ENCODE measurements at places on chromosomes 2 and 18.

- peak; percentile 68 for DNase-seq
- no peak within 1 kb of the TSS for H3K27ac ChIP-seq
- H3K4me1 ChIP-seq: peaks cover 16% of the 10 kb centered on the region
- H3K4me3 ChIP-seq: peak within 1 kb of the TSS; percentile 9
Measured at GRCh38 chr2:237486819-237487448, at the start of gene MLPH. Gene MLPH (plus strand): TSS chr2:237487251. CDS start chr2:237493427, 6,176 bp downstream.

DNA sequence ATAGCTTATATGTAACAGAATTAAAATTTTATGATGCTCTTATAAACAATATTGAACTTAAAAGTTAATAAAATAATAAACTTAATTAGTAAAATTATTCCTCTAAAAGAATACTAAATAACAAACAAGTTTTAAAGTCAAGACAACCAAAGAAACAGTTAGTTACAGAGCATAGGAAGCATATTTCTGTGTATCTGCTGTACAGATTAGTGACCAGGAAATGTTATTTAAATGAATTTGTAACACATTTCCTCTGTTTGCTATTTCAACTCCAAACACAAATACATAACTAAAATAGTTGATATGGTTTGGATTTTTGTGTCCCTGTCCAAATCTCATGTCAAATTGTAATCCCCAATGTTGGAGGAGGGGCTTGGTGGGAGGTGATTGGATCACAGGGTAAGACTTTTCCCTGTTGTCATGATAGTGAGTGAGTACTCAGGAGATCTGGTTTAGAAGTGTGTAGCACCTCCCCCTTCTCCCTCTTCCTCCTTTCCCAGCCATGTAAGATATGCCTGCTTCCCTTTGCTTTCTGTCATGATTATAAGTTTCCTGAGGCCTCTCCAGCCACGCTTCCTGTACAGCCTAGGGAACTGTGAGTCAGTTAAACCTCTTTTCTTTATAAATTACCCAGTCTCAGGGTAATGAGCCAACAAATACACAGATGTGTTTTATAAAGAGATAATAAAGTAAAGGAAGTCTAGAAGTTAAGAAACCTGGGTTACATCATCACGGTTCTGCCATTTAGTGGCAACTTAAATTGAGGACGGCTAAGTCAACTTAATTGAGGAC lies 51.8 kb downstream of the ROCK2 start:
- H3K4me1 ChIP-seq: peaks cover 29% of the 10 kb centered on the region
- no peaks in the 10 kb centered on the region for H3K36me3 ChIP-seq
- no peak overlapping the region for H3K4me3 ChIP-seq
- H3K27ac ChIP-seq: peak overlapping the region; percentile 62
- DNase-seq: no peak

- no peaks in the 10 kb centered on the region for H3K27me3 ChIP-seq
- no peak for DNase-seq
- H3K27ac ChIP-seq: peak overlapping the region; percentile 92
- no peaks in the 10 kb centered on the region for H3K36me3 ChIP-seq
Measured at GRCh38 chr2:102140377-102140776, 2.2 kb upstream of the IL1R1 start.

GRCh38 chr18:74396171-74397169 lies 60.6 kb downstream of the DIPK1C start:
- H3K4me3 ChIP-seq: no peak overlapping the region
- no peaks in the 10 kb centered on the region for H3K36me3 ChIP-seq
- H3K27ac ChIP-seq: no peak overlapping the region
- DNase-seq: no peak
- peaks cover 32% of the 10 kb centered on the region for H3K4me1 ChIP-seq

DNA sequence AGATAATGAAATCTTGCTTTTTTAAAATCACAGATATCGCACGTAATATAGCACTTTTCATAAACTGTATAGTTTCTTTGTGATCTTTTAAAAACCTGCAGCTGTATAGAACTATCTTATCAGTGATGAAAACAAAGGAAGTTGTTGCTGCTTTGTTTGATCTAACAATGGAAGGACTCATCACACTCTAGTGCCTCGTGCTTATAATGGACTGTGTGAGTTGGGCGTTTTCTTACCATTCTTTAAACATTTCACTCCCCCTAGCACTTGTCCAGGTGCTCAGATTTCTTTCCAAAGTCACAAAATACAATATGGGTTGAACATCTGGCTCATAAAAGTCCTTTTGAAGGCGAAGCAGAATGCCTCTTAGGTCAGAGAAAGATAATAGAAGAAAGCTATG lies 94.8 kb upstream of the SPATS2L start:
- no peak overlapping the region for H3K4me3 ChIP-seq
- no peaks in the 10 kb centered on the region for H3K27me3 ChIP-seq
- no peak overlapping the region for H3K27ac ChIP-seq
- H3K36me3 ChIP-seq: no peaks in the 10 kb centered on the region
- no peak for DNase-seq

GRCh38 chr2:240165661-240166060 lies 25.2 kb upstream of the OTOS start:
- no peaks in the 10 kb centered on the region for H3K4me1 ChIP-seq
- H3K27me3 ChIP-seq: peaks cover 14% of the 10 kb centered on the region
- no peaks in the 10 kb centered on the region for H3K36me3 ChIP-seq
- no peak overlapping the region for H3K4me3 ChIP-seq
- DNase-seq: peak; percentile 29

DNA sequence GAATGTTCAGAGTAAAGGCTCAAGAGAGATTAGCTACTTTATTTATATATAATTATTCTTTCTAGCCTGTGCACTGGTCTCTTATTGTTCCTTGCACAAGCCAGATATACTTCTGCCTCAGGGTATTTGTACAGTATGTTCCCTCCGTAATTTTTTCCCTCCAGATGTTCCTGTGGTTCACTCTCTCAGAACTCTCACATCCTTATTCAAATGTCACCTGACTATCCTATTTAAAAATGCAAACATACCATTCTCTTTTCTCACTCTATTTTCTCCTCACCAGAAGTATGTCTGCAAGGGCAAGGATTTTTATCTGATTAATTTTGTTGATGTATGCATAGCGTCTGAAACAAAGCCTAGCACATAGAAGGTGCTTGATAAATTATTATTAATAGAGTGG lies 64.0 kb upstream of the CERS6 start:
- H3K4me3 ChIP-seq: no peak overlapping the region
- no peak overlapping the region for H3K27ac ChIP-seq
- no peaks in the 10 kb centered on the region for H3K36me3 ChIP-seq
- H3K4me1 ChIP-seq: no peaks in the 10 kb centered on the region
- no peaks in the 10 kb centered on the region for H3K27me3 ChIP-seq

- H3K27me3 ChIP-seq: no peaks in the 10 kb centered on the region
- no peaks in the 10 kb centered on the region for H3K4me1 ChIP-seq
- no peaks in the 10 kb centered on the region for H3K36me3 ChIP-seq
Measured at GRCh38 chr2:157848213-157848612, 27.9 kb downstream of the ACVR1 start.

DNA sequence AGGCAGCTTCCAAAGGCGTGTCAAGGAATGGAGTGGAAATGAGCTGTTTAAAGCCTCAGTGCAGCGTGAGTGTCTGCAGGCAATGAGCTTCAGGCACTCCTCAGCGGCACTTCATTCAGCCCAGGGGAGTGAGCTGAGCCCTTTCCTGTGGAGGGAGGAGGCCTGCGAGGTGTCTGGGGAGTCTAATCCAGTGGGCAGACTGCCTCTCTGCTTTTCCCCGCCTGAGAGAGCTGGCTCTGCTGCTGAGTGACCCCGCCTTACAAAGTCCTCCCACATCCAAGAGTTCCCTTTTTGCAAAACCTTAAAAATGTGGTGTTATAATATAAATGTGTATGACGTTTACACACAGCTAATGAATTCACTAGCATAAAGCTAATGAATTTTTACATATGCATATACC lies 7.0 kb upstream of the LDLRAD4 start:
- H3K27me3 ChIP-seq: no peaks in the 10 kb centered on the region
- no peak overlapping the region for H3K27ac ChIP-seq
- H3K4me3 ChIP-seq: no peak overlapping the region
- no peak for DNase-seq
- peaks cover 4% of the 10 kb centered on the region for H3K4me1 ChIP-seq

DNA sequence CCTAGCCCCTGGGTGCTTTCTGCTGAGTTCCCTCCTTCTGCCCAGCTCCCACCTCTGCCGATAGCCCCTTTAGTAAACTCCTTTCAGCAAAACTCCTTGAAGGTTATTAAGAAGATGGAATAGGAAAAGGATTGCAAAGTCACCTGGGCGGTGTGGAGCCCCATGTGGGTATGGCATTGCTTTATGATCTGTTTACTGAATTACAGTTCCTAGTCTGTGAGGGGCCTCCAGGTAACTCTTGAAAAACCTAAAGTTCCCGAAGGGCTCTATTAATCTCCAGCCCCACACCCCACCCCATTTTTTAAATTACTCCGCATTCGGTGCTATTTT lies 116.9 kb upstream of the UXS1 start:
- no peaks in the 10 kb centered on the region for H3K36me3 ChIP-seq
- no peaks in the 10 kb centered on the region for H3K27me3 ChIP-seq
- no peak overlapping the region for H3K27ac ChIP-seq
- no peak overlapping the region for H3K4me3 ChIP-seq
- no peaks in the 10 kb centered on the region for H3K4me1 ChIP-seq
- DNase-seq: no peak

GRCh38 chr2:229752970-229753729 lies 38.8 kb upstream of the DNER start:
- no peaks in the 10 kb centered on the region for H3K4me1 ChIP-seq
- no peaks in the 10 kb centered on the region for H3K36me3 ChIP-seq
- no peak for DNase-seq
- H3K27ac ChIP-seq: no peak overlapping the region
- H3K27me3 ChIP-seq: no peaks in the 10 kb centered on the region
- no peak overlapping the region for H3K4me3 ChIP-seq

GRCh38 chr2:222518570-222519381 lies 94.4 kb downstream of the SGPP2 start:
- no peak overlapping the region for H3K4me3 ChIP-seq
- DNase-seq: no peak
- H3K4me1 ChIP-seq: no peaks in the 10 kb centered on the region
- H3K27ac ChIP-seq: no peak overlapping the region
- no peaks in the 10 kb centered on the region for H3K36me3 ChIP-seq
- no peaks in the 10 kb centered on the region for H3K27me3 ChIP-seq

GRCh38 chr2:60476206-60476954 lies 77.1 kb downstream of the BCL11A start:
- DNase-seq: no peak
- H3K27ac ChIP-seq: no peak overlapping the region
- H3K36me3 ChIP-seq: no peaks in the 10 kb centered on the region
- no peak overlapping the region for H3K4me3 ChIP-seq
- no peaks in the 10 kb centered on the region for H3K27me3 ChIP-seq

- H3K27me3 ChIP-seq: no peaks in the 10 kb centered on the region
- no peak overlapping the region for H3K4me3 ChIP-seq
- H3K36me3 ChIP-seq: no peaks in the 10 kb centered on the region
- no peak for DNase-seq
- H3K27ac ChIP-seq: no peak overlapping the region
Measured at GRCh38 chr2:132466428-132467028, 49.9 kb downstream of the GPR39 start.

- H3K36me3 ChIP-seq: peaks cover 5% of the 10 kb centered on the region
- DNase-seq: no peak
- H3K27me3 ChIP-seq: no peaks in the 10 kb centered on the region
- H3K4me3 ChIP-seq: no peak overlapping the region
- peaks cover 33% of the 10 kb centered on the region for H3K4me1 ChIP-seq
Measured at GRCh38 chr18:44893045-44893706, 212.5 kb downstream of the SETBP1 start.

Measured in spleen (tissue), 13 donors.